ENCODE measurements at places on chromosomes 5 and 9.

DNA sequence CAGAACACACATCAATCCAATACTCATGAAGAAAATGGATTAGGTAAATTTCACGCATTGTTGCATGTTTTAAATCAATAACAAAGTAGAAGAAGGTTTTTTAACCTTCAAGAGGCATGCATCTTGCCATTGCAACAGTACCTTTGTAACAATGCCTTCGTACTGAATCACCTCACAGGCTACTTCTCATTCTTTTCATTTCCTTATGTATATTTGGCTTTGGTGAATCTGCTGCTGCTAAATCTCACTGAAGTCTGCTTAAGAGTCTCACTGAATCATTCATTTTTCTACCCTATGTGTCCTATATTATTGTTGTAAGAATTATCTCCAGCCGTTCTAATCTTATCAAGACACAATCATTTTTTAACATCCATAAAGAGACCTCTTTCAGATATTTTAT, 152.5 kb downstream of the CDH10 start:
- H3K27ac ChIP-seq: no peak overlapping the region
- no peaks in the 10 kb centered on the region for H3K27me3 ChIP-seq
- H3K4me3 ChIP-seq: no peak overlapping the region
- no peaks in the 10 kb centered on the region for H3K4me1 ChIP-seq
- no peaks in the 10 kb centered on the region for H3K36me3 ChIP-seq

- no peak overlapping the region for H3K27ac ChIP-seq
- no peak for DNase-seq
- no peak overlapping the region for H3K4me3 ChIP-seq
- peaks cover 55% of the 10 kb centered on the region for H3K4me1 ChIP-seq
- H3K27me3 ChIP-seq: no peaks in the 10 kb centered on the region
Observed at GRCh38 chr5:154236536-154237375, 46.2 kb downstream of the GALNT10 start.

GRCh38 chr5:132369474-132370180, at the start of gene SLC22A5:
SLC22A5 (plus strand) TSS chr5:132369710; CDS start chr5:132369973, 263 bp downstream.
- H3K27me3 ChIP-seq: no peaks in the 10 kb centered on the region
- peak within 1 kb of the TSS; percentile 84 for H3K4me3 ChIP-seq
- DNase-seq: peak; percentile 77
- peaks cover 28% of the 10 kb centered on the region for H3K4me1 ChIP-seq

- H3K27me3 ChIP-seq: peaks cover 71% of the 10 kb centered on the region
- DNase-seq: no peak
- H3K27ac ChIP-seq: no peak overlapping the region
- no peaks in the 10 kb centered on the region for H3K36me3 ChIP-seq
- H3K4me3 ChIP-seq: no peak overlapping the region
Observed at GRCh38 chr5:170573114-170573513, 69.3 kb downstream of the KCNIP1 start.

- no peaks in the 10 kb centered on the region for H3K36me3 ChIP-seq
- no peaks in the 10 kb centered on the region for H3K4me1 ChIP-seq
- no peak for DNase-seq
- no peaks in the 10 kb centered on the region for H3K27me3 ChIP-seq
Observed at GRCh38 chr5:23613566-23613965, 106.2 kb downstream of the PRDM9 start.
